EH (cell line): ENCODE measurements at places on chromosomes 3 and 15.

GRCh38 chr3:36434687-36435426 lies 54.6 kb downstream of the STAC start:
- peak; percentile 62 for DNase-seq

DNA sequence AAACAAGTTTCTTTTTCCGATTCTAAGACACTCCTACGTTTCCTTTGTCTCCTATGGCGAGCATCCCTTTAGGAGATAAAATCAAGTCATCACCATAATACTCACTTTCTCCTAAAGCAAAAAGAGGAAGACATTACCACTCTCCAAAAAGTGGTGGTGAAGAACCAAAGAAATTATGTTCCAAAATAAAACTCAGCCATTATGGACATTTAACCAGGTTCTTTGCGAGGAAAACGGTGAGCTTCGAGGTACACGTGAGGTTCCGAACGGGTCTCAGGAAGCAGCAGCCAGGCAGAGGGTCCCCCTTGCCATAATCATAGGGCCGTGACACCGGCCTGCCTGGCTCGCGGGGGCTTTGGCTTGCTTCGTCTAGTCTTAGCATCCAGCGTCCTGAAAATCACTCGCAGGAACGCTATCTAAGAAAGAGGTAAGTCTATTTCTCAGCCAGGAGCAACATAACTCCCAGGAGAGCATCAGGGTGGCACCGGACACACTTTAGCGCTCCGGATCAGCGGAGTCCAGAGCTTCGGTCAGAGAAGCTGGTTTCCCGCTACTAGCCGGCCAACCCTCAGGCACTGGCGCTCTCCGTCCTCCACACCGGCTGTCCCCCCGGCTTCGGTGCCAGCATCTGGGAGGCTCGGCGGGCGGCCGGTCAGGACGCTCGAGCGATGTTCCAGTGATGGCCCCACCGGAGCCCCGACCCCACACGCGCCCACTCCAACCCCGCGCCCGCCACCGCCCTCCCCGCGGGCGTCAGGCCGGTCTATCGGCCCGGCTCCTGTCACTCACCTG lies 581 bp downstream of the IP6K1 start:
- DNase-seq = peak; percentile 59

GRCh38 chr3:24290596-24290995 lies 204.1 kb downstream of the THRB start:
- peak; percentile 8 for DNase-seq

DNA sequence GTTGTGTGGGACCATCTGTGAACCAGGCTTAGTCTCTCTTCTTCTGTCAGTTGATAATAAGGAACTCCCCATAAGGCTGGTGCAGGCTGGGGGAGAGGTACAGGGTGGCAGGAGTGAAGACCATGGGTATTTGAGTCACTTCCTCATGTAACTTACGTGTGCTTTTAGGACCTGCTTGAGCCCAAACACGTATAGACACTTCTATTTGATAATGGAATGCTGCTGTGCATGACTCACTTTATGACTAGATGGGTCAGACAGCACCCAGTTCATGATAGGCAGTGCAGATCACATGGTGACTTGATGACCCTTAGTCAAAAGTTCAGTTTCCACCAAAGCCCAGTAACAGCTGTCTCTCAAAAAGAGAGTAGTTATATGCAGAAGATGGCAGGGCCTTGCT lies 490.9 kb downstream of the ZBBX start:
- DNase-seq = no peak

- no peak for DNase-seq
These were observed 1.4 kb upstream of the ST3GAL6 start for GRCh38 chr3:98761643-98762229.

DNA sequence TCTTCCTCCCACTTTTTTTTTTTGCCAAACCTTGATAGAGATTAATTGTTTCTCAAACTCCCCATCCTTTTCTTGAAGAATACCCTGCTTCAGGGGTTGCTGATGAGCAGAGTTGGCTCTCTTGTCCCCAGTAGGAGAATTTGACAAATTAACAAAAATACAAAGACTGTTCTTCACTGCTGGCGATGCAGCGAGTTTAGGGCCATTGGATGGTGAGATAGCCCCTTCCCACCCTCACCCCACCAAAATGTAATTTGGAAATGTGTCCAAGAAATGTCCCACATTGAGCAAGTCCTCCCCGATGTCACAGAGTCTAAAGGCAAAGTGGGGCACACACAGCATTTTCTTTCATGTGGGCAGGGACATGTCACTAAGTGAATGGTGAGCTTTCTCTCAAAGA lies 136.0 kb upstream of the RARB start:
- no peak for DNase-seq
